Activated CD8-positive, alpha-beta memory T cell treated with anti-CD3 and anti-CD28 coated beads, Interleukin-2, amount 50 U/mL, for 4 hours (primary cell): ENCODE measurements at places on chromosomes 4 and X.

DNA sequence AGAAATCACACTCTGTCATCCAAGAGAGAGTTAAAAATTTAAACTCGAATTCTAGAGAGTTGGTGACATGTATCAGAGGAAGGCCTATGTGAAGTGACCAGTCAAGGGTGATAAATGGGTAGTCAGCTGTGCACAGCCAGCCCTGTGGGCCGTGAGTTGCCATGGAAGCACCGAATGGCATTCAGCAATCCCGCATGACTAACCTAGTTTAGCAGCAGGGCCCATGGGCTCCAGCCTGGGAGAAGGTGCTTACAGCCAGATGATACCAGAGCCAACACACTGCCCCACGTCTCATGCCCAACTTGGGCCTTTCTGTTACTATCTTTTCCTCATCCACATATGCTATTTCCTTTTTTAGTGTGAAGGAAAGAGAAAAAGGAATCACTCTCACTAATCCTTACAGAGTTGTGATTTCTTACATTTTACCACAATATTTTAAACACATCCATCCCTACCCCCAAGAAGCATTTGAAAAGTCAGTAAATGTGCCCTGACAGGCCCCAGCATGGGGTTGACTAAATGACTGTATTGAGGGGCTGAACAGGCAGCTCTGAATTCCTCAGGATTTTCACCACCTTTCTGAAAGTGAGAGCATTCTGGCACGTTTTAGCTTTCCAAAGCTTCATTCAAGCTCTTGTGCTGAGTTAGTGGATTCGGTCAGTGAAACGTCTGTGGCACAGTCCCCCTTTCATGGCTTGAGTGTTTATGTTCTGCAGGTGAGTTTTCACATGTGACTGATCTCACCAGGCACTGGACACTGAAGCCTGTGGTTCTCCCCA is 104.2 kb downstream of the AFF1 start:
- no peak for DNase-seq

DNA sequence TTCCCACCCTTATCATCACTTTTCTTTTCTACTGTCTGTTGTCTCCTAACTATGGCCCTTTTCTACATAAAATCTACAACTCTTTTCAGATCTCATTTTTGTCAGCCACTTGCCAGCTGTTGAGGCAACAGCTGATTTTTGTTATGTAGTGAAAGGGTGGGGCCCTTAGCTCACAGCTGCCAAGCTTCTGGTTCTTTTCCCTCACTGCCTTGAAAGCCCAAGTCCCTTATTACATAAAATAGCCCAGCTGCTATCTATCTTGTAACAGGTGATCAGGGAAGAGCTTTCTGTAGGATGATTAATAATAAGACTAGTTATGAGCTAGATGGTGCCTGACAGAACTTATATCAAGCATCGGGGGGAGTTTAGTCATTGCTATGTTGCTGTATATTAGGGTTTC is 45.9 kb downstream of the ADGRL3 start:
- no peak for DNase-seq

DNA sequence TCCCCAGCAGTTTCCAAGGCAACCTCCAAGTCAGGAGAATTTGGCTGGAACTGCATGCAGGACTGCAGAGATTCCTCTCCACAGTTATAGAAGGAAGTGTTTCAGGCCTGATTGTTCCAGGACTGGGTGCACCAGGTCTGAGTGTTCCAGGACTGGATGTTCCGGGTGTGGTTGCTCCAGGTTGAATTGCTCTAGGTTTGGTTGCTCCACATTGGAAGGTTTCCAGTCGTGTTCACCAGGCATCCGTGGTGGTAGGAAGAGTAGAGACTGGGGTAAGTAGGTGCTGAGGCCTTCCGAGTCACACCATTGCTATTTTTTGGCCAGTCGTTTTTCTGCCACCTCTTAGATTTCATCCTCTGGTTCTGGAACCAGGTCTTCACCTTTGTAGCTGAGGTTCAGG is 105.4 kb downstream of the MSN start:
- DNase-seq = no peak

DNA sequence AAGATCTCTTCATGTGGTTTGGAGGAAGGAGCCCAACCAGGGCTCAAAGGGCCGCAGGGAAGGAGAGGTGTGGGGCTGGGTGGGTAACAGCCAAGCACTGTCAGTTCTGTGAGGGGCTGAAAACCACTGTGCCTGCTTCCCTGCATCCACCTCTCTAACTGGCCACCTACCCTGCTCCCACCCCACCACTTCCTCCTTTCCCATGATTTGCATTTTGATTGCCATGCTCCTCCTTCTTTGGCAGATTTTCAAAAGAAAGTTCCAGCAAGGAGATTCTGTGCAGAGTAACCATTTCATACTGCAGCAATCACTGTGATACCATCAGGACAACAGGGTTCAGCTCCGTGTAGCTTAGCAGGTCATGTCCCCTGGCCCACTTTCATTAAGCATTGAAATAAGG is 1.8 kb downstream of the ZNF674 start:
- no peak for DNase-seq

GRCh38 chr4:141229408-141230101 is 8.9 kb downstream of the ZNF330 start:
- DNase-seq = no peak

GRCh38 chrX:74523870-74524735 is 90.3 kb downstream of the RLIM start:
- DNase-seq = no peak

DNA sequence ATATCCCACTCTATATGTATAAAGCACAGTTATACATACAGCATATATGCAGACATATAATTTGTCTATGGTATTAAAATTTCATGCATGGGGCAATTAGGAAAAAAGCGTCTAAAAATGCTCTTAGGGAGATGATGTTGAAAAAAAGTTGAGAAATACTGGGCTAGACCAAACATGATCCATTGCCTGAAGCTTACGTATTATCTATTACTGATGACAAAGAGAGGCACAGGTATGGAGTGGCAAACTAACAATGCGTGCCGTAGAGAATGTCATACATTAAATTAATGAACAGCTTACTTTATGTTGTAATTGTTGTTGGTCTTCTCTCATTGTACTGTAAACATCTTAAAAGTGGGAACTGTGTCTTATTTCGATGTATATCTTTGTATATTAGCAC is 13.9 kb downstream of the RHOH start:
- DNase-seq = no peak
